ENCODE measurements at places on chromosomes 16 and 17. TPM values are rescaled to one million over a fixed set of nuclear protein-coding genes. Genes with fewer than 3 reads are reported as not detected.

The TBX4 gene
- not detected for total RNA-seq

The RHBDL1 gene
- total RNA-seq = 9.0 TPM

The TEKT5 gene
- total RNA-seq = 0.33 TPM

The CARD14 gene
- 3.0 TPM for total RNA-seq

The CCL5 gene
- total RNA-seq = not detected

The GFAP gene
- not detected for total RNA-seq
